Stimulated activated CD4-positive, alpha-beta T cell treated with anti-CD3 and anti-CD28 coated beads, Interleukin-12 subunit alpha, Interleukin-12 subunit beta, amount 100 ng/mL, for 48 hours (primary cell): ENCODE measurements at places on chromosomes 2 and 18.

GRCh38 chr2:96698221-96698861 lies 41.5 kb downstream of the LMAN2L start:
- DNase-seq = no peak

GRCh38 chr18:27355308-27355707 lies 170.2 kb upstream of the CHST9 start:
- no peak for DNase-seq

GRCh38 chr18:75779450-75779849 lies 351.9 kb upstream of the SMIM21 start:
- no peak for DNase-seq

DNA sequence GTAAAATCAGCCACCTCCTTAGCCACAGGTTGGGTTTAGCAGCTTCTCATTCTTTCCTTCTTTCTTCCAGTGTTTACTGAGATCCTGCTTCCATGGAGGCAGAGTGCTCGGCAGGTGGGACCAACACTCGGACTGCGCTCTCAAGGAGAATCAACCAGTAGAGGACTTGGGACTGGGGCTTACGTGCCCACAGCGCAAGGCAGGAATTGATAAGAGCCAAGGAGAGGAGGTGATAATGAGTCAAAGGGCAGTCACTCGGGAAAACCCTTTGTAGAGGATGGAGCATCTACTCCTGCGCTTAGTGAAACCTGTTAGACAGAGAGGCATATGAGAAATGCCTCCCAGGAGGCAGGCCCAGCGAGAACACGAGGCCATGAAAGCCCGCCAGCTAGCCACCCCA lies 2.9 kb upstream of the MRO start:
- no peak for DNase-seq

GRCh38 chr2:227765788-227766372 lies 20.2 kb downstream of the SCYGR8 start:
- no peak for DNase-seq

- DNase-seq = no peak
Measured at GRCh38 chr2:140698636-140699035, 1432.2 kb downstream of the LRP1B start.

DNA sequence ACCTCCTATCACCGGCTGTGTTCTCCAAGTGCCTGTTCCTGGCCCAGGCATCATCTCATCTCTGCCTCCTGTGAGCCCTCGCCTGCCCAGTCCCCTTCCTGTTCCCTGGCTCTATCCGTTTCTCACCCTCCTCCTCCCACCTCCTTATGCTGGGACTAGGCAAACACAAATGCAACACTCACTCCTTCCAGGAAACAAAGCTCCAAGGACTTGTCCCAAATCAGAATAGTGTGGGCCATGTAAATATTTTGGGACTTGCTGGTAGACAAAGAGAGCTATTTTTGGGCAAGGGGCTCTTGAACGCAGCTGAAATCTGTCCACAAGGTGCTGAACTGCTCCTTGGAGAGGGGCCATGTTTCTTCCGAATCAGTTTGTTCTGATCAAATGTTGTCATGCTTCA lies 25.3 kb downstream of the MBP start:
- no peak for DNase-seq

DNA sequence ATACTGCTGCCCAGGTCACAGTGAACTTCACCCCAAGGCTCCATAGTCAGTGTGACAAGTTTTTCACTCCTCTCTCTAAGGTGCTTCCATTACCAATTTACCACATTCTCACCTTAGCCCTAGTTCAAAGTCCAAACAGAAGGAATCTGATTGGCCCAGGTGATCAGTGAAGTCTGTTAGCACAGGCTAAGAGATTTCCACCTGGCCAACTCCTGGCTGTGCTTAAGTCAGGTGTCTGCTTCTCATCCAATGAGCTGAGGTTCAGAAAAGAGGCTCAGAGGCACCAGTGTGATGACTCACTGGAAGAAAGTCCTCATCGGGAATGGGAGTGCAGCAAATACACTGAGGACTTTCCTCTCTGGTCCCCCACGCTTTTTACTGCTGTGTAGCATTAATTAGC lies 164.4 kb upstream of the MGAT5 start:
- no peak for DNase-seq

GRCh38 chr2:150679456-150680120 lies 192.1 kb upstream of the RND3 start:
- no peak for DNase-seq

- DNase-seq = no peak
Measured at GRCh38 chr2:129794116-129794515, 185.3 kb upstream of the RAB6C start.

GRCh38 chr18:24603151-24603550 lies 142.7 kb downstream of the HRH4 start:
- no peak for DNase-seq

DNA sequence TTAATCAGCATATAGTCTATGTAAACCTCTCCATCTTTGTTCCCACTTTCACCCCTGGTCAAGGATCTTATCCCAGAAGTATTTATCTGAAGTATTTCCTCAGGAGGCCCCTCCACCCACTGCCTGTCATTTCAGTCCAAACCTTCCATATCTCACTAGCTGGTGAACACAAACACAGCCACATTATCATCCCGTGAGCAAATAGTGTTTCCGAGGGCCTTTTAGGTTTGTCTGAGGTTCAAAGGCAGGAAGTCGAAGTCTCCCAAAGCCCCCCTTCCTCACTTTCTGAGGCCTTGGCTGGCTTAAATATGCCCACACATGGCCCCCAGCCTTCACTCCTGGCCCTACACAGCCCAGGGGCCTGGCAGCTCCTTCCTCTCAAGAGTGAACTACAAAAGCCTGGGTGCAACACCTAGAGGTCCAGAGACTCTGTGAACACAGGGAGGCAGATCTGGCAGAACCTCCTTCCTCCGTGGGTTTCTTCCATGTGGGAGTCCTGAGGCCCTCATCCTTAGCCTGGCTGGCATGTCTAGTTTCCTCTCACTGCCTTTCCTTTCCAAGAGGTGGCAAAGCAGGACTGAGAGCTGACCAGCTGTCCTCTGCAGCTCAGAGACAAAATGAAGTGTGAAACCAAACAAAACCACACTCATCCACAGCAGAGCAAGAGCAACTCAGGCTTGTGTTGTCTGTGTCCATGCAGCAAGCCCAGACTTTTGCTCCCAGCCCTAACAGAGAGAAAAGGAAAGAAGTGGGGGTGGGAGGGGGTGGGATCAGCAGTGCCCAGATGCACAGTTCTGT lies 264.2 kb downstream of the SS18 start:
- no peak for DNase-seq

DNA sequence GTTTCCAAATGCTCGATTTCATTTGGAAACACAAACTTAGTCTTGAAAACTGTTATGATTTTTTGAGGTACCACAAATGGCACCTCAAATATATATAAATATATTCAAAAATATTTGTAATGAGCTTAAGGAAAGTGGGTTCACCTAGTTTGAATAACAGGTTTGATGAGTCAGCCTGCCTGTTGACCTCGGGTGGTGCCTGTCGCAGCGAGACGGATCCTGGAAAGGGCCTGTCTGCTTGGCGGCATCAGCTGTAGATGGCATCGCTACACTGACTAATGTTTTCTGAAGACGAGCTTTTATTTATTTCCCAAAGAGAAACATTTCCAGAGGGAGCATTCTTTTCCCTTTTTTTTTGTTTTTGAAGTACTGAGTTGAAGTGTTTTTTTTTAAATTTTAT lies 6.9 kb downstream of the ALLC start:
- DNase-seq = no peak

GRCh38 chr2:28678944-28679343 lies 72.7 kb upstream of the PPP1CB start:
- peak; percentile 16 for DNase-seq

GRCh38 chr2:152389483-152389882 lies 54.5 kb downstream of the FMNL2 start:
- DNase-seq = no peak

GRCh38 chr2:240733803-240734495 lies 42.3 kb downstream of the AQP12A start:
- no peak for DNase-seq

- no peak for DNase-seq
Measured at GRCh38 chr2:131425231-131425941, 50.5 kb upstream of the TUBA3D start.

GRCh38 chr18:61738042-61738441 lies 154.8 kb downstream of the RNF152 start:
- no peak for DNase-seq

GRCh38 chr2:54233832-54234649 lies 22.0 kb downstream of the TSPYL6 start:
- no peak for DNase-seq
